ENCODE measurements at places on chromosomes 5 and 9. TPM values are rescaled to one million over a fixed set of nuclear protein-coding genes. Genes with fewer than 3 reads are reported as not detected.

The URM1 gene
- total RNA-seq = 15.2 TPM

The DTWD2 gene
- total RNA-seq = 9.6 TPM

The SLC45A2 gene
- total RNA-seq = 0.49 TPM

The DMRT2 gene
- total RNA-seq = not detected

The DMRTA1 gene
- 0.25 TPM for total RNA-seq

The PCDHGC5 gene
- total RNA-seq = 4.7 TPM

The PCDHAC1 gene
- total RNA-seq = 28.3 TPM

The SLC35D2 gene
- 1.5 TPM for total RNA-seq

The PLPP7 gene
- total RNA-seq = 5.2 TPM

The TRPM6 gene
- 0.74 TPM for total RNA-seq

The FRMD3 gene
- 34.7 TPM for total RNA-seq

The ATOX1 gene
- total RNA-seq = 44.0 TPM

The CTXN3 gene
- total RNA-seq = 3.2 TPM

The SPIN1 gene
- total RNA-seq = 256 TPM

The TMC1 gene
- 0.25 TPM for total RNA-seq

The HK3 gene
- total RNA-seq = 0.49 TPM

The NRG2 gene
- 3.9 TPM for total RNA-seq

The SHISAL2B gene
- 0.49 TPM for total RNA-seq

The PRLR gene
- 1.5 TPM for total RNA-seq

The SMIM33 gene
- not detected for total RNA-seq

The F12 gene
- 2.7 TPM for total RNA-seq

The SH3PXD2B gene
- total RNA-seq = 13.8 TPM

The SLC36A2 gene
- total RNA-seq = not detected

The LRRC19 gene
- under 0.01 TPM for total RNA-seq

The IL13 gene
- total RNA-seq = not detected

The PCDHGA12 gene
- 7.9 TPM for total RNA-seq

The ENTPD2 gene
- 0.25 TPM for total RNA-seq

Data from temporal lobe (tissue), 4 donors.